DMS79 treated with DMSO at 0.1 percent for 48 hours (cell line): ENCODE measurements at places on chromosomes 12 and 14.

- DNase-seq: no peak
Observed at GRCh38 chr14:104680806-104681688, 8.4 kb upstream of the INF2 start.

DNA sequence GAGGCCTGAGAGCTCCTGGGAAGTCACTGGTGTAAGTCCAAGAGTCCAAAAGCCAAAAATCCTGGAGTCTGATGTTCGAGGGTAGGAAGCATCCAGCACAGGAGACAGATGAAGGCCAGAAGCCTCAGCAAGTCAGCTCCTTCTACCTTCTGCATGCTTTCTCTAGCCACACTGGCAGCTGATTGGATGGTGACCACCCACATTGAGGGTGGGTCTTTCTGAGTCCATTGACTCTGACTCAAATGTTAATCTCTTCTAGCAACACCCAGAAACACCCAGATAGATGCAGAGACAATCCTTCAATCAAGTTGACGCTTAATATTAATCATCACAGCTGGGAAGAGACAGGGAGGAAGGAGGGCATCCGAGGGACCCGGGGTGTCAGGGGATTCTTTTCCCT lies 305.8 kb downstream of the AACS start:
- DNase-seq: no peak

DNA sequence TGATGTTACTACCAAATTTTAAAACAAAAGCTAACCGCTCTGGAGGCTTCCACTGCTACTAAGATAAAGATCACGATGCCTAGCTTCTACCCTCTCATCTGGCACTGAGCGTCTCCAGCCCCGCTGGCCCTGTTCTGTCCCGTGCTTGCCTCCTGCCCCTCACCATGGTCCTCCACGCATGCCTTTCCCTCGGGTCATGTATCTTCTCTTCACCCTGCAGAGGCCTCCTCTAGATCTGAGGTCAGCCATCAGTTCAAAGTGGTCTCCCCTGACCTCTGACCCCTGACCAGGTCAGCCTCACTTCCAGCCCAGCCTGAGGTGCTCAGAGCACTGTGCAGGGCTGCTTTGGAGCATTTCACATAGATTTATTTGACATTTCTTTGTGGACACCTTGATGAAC lies 28.3 kb downstream of the ZNF664 start:
- DNase-seq: no peak

DNA sequence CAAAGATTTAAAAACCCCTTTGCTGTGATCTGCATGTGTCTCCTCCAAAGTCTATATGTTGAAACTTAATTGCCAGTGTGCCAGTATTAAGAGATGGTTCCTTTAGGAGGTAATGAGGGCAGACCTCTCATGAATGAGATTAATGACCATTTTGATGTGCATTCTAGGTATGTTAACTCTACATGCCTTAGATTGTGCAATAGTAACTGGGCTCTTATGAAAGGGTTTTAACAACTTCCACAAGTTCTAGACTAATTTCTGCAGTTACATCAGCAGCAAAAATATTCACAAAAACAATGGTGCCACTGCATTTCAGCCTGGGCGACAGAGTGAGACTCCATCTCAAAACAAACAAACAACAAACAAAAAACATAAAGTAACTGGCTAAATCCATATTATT lies 3.8 kb upstream of the TAS2R10 start:
- DNase-seq: no peak
